ENCODE measurements at places on chromosomes 16 and 17.

DNA sequence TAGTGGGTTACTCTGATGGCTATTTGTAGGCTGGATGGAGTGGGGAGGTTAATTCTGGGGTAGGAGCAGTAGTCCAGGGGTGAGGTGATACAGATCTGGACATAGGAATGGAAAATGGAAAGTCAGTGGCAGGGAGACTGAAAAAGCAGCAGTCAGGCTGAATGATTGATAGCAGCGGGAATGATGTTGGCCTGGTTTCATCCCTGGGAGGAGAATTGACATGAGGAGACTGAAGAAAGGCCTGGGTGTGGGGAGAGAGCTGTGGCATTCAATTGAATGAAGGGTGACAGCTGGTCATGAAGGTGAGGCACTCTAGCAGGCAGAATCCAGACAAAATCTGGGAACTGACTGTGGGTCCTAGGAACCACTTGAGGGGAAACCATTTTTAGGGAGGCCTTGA, 34.7 kb upstream of the CLEC18A start:
- no peak for DNase-seq

GRCh38 chr17:12659500-12659899, 6.2 kb upstream of the MYOCD start:
- no peak for DNase-seq

GRCh38 chr16:46889942-46890300, 5.8 kb downstream of the GPT2 start:
- no peak for DNase-seq

DNA sequence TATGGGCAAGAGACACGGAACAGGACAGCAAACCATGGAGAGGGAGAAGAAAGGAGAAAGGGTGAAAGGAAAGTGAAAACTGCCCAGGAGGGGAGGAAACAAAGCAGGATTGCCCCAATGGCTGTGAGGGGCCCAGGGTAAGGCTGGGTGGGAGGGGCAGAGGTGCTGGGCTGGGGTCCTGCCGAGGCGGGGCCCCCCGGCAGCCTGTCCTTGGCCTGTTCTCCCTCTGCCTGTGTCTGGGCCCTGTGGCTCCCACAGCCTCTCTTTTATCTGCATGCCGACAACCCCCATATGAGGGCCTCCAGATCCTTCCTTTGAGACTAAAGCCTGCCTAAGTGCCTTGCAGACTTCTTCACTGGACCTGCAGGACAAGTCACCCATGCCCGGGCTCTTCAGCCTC, 15.5 kb downstream of the ZNHIT3 start:
- DNase-seq, result no peak

DNA sequence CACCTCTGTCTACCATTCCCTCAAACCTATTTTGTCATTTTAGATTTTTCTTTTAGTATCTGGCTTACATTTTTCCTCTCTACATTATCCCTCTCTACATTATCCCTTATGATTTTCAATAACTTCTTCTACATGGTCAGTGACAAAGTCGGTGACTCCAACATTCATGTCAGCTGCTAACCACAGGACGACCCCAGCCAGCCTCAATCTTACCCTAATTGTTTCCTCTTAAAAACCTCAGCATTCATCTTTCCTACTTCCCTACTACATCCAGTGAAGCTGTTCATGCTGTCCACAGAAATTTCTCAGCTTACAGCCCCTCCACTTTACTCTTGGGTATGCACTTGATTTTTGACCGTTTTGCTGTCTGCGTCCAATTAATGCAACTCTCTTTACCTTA, 8.3 kb downstream of the MYH10 start:
- no peak for DNase-seq

- no peak for DNase-seq
Measured at GRCh38 chr17:19001907-19002590, 2.5 kb downstream of the FAM83G start.

DNA sequence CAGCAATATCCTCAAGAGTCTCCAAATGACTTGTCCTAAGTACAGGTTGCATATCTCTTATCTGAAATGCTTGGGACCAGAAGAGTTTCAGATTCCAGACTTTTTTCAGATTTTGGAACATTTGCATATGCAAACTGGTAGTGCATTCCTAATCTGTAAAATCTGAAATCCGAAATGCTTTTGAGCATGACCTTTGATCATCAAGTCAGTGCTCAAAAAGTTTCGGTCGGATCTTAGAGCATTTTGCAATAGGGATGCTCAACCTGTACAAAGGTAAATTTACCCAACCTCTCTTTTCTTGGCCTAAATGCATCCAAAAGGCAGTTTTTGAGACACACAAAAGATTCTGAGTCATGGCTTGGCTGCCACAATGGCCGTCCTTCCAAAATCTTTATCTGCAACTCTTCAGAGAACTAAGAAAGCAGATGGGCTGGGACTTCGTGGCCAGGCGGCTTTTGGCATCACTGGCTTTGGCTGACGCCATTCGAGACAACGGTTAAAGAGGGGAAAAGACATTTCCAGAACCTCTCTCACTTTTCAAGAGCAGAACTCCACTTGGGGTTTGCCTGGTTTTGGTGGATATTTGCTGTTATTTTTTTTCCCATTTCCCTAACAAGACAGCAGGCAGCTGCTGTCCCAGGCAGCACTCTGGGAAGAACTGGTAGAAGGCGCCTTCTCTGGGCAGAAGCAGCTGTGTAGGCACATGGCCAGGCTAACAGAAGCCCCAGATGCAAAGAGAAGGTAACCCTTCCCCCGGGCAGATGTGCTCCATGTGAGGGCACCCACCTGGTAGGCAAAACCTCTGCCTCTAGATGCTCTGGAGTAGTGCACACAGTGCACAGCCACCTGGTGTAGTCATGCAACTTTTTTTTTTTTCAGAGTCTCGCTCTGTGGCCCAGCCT, 8.9 kb downstream of the CPPED1 start:
- no peak for DNase-seq

DNA sequence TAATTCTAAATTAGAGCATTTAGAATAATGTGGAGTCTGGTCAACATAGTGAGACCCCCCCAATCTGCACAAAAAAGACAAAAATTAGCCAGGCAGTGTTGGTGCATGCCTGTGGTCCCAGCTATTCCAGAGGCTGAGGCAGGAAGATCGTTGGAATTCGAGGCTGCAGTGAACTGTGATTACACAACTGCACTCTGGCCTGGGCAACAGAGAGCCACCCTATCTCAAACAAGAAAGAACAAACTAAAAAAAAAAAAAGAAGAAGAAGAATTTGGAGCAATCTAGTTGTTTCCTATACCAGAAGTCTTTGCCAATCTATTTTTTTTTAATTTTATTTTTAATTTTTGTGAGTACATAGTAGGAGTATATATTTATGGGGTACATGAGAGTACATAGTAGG, 6.0 kb downstream of the CETP start:
- no peak for DNase-seq
